ENCODE measurements at places on chromosomes 5 and 9.

DNA sequence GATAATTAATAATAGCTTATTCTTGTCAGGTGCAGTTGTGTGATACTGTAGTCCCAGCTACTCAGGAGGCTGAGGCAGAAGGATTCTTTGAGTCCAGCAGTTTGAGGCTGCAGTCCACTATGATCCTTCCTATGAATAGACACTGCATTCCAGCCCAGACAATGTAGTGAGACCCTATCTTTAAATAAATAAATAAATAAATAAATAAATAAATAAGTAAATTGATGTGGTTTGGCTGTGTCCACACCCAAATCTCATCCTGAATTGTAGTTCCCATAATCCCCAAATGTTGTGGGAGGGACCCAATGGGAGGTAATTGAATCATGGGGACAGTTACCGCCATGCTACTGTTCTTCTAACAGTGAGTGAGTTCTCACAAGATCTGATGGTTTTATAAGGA lies 5.6 kb upstream of the ELL2 start:
- DNase-seq = no peak

- no peak for DNase-seq
Observed at GRCh38 chr5:16937503-16938161, 1.5 kb upstream of the MYO10 start.

- no peak for DNase-seq
Observed at GRCh38 chr9:137843355-137843754, 34.2 kb upstream of the CACNA1B start.

DNA sequence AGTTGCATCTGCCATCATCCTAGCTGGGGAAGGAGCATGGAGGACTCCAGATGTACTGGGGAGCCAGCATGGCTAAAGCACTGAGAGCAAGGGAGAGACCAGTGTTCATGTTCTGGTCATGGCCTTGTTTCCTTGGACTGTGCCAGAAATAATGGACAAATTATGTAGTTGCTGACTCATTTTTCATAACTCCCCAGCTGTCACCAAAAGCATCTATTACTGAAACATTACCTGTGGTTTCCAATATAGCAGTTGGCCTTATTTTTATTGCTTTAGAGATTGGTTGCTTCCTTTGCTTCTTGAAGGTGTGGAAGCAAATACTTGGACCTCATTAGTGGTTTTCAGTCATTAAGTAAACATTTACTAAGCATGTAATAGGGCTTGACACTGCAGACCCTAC lies 11.3 kb downstream of the RALGPS1 start:
- no peak for DNase-seq
